ENCODE measurements at places on chromosomes 7 and 10.

DNA sequence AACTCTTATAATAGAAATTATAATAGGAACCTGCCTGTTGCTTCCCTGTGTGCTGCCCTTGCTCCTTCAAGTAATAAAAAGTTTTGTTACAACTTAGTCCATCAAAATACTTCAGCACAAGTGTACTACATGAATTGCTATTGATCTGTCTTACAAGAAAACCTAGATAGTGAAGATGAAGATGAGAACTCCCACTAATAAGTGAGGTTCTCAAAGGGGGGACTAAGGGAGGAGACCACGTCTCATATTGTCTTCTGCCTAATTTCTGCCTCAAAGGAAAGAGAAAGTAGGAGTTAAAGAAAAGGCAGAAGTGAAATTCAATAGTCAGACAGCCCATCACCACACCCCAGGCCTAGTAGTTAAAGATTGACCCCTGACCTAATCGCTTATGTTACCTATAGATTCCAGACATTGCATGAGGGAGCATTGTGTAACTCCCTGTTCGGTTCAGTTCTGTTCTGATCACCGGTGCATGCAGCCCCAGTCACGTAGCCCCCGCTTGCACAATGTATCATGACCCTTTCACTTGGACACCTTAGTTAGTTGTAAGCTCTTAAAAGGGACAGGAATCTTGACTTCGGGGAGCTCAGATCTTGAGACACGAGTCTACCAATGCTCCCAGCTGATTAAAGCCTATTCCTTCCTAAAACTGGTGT lies 18.2 kb upstream of the CHST3 start:
- DNase-seq = no peak

DNA sequence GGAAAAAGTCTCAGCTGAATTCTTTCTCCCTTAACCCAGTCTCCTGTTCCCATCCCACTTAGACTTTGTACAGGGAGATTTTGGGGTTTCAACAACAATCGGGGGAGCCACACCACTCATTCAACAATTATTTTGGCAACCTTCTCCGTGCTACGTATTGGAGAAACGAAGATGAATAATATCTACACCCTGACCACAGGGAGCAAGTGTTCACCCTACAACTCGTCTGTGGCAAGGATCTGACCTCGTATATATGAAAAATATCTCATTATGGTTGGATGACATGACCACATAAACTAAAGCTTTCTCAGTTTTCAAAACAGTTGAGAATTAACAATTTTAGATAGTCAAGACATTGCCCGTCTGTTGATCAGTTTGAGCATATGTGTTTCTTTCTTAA lies 302.1 kb downstream of the CACNA2D1 start:
- DNase-seq = no peak

DNA sequence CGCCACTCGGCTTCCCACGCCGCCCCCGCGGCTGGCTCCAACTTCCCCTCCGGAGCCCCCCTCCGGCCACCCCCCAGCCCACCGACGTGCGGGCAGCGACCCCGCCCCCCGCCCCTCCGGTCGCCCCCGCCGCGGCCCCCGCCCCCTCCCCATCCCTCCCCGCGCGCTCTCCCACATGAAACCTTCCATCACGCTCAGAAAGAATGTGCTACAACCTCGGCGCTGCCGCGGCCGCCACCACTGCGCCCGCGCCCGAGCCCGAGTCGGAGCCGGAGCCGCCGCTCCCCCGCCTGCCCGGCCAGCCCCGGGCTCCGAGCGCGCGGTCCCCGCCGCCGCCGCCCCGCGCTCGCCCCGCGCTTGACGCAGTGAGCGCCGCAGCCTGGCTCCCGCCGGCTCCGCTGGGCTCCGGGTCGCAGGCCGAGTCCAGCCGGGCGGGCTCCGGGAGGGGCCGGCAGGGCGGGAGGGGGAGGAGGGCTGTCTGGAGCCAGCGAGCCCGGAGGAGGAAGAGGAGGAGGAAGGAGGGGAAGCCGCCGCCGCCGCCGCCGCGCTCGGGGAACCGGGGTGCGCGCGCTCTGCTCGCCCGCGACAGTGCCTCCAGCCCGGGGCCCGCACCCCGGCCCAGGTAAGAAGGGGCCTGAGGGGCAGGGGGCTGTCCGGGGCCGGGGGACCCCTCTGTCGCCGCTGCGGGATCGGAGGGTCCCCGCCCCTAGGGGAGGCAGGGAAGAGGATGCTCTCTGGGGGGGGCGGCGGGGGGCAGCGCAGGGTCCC lies 4.3 kb upstream of the ELFN1 start:
- DNase-seq = peak; percentile 85

- DNase-seq = no peak
Observed at GRCh38 chr7:114598946-114599345, 184.3 kb downstream of the FOXP2 start.

GRCh38 chr7:50357426-50357825 lies 52.9 kb downstream of the IKZF1 start:
- no peak for DNase-seq

- peak; percentile 14 for DNase-seq
Observed at GRCh38 chr10:47291682-47292081, 8.3 kb upstream of the GDF10 start.

DNA sequence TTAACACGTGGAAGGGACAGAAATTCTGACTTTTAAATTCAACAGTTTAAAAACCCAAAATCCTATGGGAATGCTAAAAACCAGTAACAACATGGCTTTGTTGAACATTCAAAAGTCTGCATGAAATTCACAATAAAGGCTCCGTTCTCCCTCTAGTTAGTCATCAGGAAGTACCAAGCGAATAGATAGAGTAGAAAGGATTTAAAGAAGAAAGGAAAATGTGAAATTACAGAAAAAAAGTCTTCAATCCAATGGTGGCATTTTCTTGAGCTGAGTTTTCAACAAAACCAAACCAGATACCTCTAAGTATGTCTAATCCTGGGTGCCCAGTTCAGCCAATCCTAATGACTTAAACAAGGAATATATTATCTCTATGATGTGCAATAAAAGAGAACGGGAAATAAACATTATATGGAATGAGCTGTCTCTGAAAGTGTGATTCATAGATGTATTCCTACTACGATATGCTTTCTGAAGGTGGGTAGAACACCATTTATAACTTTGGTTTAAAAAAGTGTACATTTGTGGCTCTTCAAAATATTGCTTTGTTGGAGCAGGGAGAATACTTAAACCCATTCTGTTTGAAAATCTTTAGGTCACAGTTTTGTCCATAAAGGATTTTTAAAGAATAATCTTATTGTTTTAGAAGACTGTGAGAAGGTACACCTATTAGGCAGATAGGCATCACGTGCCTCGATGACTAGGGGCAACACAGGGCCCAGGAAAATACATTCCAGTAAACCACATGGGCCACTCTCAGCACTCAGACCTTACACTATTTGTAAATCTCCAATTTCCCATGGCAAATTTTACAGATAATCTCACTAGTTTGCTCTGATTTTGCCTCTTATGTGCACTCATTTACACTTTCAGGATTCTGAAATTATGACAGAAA lies 87.7 kb downstream of the CUBN start:
- DNase-seq = no peak

DNA sequence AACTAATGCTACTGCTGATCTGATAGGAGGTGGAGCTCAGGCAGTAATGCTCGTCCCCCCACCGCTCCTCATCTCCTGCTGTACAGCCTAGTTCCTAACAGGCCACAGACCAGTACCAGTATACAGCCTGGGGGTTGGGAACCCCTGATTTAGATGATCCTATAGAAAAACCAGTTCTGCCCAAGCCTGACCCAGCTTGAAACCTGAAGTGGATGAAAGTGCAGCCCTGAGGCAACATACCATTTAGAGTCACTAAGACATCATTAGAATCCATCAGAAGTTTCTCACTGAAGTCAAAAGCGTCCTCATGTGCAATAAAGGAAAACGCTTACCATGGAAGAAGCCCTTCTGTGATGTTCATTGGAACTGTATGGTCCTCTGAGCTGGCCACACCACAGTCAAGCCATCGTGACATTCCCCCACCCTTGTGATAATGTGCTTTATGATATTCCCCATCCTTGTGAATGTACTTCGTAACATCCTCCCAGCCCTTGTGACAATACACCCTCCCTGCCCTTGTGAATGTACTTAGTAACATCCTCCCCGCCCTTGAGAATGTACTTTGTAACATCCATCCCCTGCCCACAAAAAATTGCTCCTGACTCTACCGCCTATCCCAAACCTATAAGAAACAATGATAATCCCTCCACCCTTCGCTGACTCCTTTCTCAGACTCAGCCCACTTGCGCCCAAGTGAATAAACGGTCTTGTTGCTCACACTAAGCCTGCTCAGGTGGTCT lies 65.9 kb upstream of the HECTD2 start:
- DNase-seq = no peak

- no peak for DNase-seq
Observed at GRCh38 chr7:4709187-4709586, 27.1 kb downstream of the FOXK1 start.

GRCh38 chr7:140656548-140657515 lies 15.9 kb upstream of the ADCK2 start:
- no peak for DNase-seq

- DNase-seq = no peak
Observed at GRCh38 chr7:143882604-143883078, 19.3 kb downstream of the TCAF1 start.

DNA sequence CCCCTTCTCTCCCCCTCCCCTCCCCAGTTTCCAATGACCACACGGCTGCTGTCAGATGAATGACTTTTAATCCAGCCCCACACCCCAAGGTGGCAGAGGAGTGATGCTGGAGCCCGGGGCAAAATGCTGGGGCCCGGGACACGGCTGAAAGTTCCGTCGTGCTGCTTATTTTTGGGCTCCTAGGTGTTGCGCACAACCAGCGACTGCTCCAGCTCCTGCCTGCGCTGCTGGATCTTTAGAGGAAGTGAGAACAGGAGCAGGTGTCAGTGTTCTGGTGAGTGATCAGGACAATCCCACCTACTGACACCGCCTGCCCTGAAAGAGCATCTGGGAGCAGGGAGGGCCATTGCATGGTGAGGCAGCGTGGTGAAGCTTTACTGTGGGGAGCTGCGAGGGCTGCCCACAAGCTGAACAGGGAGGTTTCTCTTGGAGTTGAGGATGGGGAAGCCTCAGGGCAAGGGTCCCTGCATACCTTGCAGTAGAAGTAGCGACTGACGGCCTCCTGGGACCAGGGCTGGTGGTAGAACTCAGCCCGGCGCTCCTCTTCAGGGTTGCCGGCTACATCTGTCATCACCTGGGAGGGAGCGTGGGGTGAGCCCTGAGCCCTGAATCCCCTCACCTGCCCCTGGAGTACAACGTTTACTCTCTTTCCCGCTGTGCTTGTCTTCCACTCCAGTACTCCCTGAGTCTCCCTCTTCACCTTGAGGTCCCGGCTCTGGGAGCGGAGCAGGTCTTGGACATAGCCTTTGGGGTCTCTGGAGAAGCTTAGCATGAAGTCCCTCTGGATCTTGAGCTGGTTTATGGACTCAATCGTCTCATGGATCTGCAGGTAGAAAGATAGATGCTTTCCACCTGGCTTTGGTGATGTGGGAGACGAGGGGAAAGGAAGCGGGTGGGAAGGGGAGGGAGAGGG lies 6.9 kb downstream of the CHPF2 start:
- DNase-seq = no peak

DNA sequence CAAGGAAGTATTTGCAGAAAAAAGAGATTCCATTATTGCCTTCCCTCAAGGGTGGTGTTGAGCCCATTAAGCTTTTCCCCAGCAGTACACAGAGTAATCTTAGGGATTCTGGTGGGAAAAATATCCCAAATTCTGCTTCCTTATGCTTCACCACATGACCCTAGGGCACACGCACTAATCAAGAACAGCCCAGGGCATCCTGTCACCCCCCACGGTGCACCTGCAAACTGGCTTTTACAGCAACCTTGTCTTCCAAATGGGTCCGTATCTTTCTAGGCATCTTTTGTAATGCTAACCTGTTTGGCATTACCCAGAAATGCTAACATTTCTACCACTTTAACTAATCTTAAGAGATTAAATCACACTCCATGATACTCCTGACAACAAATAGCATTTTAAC lies 926 bp upstream of the C7orf33 start:
- DNase-seq = no peak
